ENCODE measurements at places on chromosomes 12 and 14.

DNA sequence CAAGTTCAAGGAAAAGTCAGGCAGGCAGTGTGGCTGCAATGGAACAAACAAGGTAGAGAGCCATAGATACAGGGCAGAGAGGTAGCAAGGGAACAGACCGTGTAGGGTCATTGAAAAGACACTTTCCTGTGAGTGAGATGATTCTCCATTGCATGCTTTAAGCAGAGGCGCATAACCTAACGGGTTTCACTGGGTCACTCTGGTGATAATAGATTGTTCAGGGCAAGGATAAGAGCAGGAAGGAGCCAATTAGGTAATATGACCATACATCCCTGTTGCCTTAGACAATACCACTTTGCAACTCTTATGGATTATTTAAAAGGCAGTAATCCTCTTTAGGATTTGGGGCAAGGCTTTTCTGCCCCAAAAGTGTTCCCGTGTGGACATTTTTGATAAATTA lies 214.1 kb downstream of the PTPRO start:
- no peak for DNase-seq

- DNase-seq, result no peak
Observed at GRCh38 chr12:40168868-40169267, 55.9 kb upstream of the LRRK2 start.

DNA sequence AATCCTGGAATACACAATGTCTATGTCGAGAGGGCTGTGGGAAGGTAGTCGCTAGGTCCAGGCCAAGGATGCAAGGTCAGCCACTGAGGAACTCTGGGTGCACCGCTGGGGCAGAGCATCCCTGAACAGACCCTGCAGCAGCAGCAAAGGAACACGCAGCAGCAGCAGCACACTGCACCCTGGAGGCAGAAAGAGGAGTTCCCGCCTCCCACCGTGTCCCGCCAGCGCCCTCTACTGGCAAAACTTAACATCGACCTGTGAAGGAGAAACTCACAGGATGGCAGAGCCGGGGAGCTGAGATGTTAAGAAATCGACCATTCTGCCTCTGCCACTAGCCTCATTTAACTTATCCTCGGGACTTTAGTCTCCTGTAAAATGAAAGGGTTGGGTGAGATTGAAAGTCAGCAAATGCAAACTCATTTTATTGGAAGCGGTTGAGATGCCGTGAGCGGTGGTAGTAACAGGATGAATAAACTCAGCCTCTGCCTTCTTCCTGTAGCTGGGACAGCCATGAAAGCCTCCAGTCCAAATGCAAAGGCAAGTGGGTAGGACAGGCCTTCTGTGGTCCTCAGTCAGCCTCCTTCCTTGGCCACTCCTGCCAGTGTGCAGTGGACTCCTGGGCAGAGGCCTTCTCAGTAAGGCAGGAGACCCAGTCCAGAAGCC lies 45.6 kb downstream of the STAB2 start:
- DNase-seq, result peak; percentile 75

DNA sequence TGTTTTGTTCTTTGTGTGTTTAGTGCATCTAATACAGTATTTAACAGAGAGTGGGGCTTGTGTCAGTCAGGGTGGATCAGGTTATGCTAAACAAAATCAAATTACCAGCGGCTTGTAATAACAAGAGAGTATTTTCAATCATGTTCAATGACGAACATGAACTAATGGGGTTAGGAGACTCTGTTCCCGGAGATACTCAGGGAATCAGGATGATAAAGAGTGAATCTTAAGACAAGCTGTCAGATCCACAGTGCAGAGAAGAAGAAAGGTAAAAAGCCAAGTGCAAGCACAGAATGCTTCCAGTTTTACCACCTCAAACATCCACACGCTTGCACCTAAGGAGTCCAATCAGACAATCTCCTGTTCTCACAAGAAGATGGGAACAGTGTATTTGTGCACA lies 1331.5 kb upstream of the TMEM132C start:
- DNase-seq, result no peak

- DNase-seq, result peak; percentile 75
Observed at GRCh38 chr14:104130974-104131651, 7.3 kb upstream of the KIF26A start.

DNA sequence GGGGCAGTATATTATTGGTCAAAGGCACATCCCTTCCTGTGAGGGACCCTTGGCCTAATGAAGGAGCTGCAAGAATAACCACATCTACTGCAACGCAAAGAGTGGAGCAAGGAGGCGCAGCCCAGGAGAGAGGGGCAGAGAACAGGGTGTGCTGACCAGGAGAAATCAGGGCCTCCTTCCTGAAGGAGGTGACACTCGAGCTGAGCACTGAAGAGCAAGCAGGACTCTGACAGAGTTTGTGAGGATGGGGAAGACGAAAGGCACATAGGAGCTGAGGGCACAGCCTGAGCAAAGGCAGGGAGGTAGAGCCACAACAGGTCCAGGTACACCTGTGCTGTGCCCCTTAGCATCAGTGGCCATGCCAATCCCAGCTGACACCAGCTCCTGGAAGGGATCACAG lies 60.6 kb downstream of the CCDC85C start:
- no peak for DNase-seq

DNA sequence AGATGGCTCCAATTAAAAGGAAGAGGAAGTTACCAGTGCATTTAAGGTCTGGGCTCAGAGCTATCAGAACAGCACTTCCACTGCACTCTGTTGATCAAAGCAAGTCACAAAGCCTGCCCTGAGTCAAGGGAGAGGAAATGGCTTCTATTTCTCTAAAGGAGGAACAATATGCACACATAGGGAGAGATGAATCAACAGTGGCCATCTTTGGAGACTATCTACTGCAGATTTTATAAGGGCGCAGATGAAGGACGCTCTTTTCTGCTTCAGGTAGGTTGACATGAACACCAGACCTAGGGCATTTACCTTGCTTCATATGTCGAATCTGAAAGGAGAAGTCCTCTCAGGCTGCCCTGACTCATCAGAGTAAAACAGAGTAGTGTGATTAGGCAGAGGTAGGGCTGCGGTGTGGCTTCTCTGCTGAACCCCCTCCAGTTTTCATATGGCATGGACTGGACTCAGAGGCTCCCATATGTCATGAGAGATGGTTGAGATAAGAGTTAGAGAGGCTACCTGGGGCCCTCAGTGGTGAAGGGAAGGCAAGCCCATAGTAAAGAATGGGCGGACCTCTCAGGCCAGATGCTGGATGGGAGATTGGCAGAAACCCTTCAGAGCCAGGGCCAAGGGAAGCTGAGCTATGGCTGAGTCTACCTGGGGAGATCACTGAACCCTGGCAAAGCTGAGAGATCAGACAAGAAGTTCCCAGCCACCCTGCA lies 84.4 kb downstream of the ARF6 start:
- no peak for DNase-seq

- no peak for DNase-seq
Observed at GRCh38 chr12:88720231-88720630, 140.0 kb upstream of the KITLG start.

- DNase-seq, result no peak
Observed at GRCh38 chr14:68137704-68138619, 318.4 kb downstream of the RAD51B start.

Measured in hematopoietic multipotent progenitor cell treated with erythropoietin and hydrocortisone succinate and interleukin-3 and kit ligand, for 8 days (in vitro differentiated cells).